ENCODE measurements at places on chromosomes 4 and X.

DNA sequence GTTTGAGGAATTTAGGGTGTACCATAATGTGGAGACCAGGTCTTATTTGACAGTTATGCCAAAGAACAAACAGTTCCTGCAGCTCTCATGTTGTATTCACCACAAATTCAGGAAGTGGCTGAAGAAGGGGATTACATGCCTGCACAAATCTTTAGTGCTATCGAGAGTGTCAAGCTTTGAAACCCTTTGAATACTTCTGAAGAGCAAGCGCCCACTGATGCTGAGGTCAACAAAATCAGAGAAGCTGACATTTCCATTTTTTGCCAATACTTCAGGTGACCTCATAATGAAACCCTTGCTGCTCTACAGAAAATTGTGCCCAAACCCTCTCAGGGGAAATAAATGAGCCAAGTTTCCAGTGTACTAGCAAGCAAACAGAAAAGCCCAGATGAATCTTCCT, 28.4 kb downstream of the PAK3 start:
- no peak for DNase-seq

DNA sequence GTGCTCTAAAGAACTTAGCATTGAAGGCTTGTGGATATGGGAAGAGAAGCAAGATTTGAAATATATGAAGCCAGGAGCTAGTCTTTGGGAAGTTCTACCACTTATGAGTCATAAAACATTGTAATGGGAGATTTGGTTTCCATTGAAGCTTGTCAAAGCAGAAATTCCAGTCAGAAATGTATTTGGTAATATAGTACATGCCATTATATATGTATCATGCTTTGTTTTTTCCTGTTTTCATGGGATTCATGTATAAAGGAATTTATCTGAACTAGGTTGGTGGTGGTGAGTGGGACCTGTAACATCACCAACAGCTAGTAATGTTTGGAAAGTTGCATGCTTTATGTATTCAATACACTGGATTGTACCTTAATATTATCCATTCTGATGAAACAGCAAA, 14.6 kb upstream of the DCAF8L2 start:
- no peak for DNase-seq

- DNase-seq = no peak
Measured at GRCh38 chr4:92600638-92601037, 296.9 kb downstream of the GRID2 start.

DNA sequence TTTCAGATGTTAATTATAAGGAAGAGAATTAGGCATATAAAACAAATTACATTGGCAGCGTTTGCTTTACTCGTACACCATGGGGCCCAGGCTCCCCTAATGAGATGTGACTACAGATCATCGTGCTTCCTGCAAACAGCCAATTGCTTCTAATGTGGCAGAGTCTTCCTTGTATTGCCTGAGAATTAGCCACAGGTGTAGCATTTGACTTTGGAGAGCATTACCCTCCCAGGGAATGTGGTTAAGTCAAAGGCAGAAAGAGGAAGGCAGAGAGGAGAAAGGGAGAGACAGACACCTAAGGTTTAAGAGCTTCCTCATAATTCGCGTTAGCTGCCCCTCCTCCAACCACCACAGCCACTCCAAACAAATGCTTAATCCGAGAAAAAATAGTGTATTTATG, 97.0 kb downstream of the MID1IP1 start:
- no peak for DNase-seq

DNA sequence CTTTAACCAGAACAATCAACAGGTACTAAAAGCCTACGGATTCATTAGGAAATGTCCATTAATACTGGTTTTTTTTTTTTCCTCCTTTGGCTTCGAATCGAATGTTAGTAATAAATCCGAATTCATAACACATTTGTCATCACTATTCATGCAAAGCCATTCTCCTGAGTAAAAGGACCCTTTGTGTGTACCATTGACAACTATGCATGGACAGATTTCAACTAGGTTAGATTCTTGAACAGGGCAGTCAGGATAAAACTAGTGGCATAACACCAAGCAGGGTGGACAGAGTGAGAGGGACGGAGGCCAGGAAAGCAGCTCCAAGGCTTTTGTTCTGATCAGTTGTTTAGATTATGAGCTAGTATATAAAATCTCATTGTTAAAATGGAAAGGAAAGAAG, 1722.0 kb upstream of the TENM3 start:
- no peak for DNase-seq

DNA sequence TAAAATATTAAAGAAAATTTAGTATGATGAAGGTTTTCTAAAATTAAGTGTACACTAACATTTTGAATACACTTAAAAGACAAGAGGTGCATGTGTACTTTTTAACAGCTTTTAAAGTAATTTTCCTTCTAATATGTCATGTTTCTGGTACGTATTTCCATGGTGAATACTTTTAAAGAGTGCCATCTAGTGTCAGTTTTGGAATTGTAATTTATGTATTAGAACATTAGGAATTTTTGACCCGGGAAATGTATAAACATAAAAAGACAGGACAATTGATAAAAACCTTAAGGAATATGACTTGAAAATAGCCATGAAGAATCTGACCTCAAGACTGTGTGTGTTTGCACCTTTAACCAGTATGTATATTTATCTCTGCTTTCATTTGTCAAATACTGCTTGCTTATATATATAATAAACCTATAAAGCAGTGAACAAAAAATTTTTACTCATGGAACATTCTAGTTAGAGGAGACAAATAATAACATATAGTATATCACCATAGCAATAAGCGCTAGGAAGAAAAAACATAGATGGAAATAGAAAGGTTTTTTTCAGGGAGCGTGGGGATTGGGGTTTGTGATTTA, 7.2 kb downstream of the GSTCD start:
- DNase-seq = no peak

DNA sequence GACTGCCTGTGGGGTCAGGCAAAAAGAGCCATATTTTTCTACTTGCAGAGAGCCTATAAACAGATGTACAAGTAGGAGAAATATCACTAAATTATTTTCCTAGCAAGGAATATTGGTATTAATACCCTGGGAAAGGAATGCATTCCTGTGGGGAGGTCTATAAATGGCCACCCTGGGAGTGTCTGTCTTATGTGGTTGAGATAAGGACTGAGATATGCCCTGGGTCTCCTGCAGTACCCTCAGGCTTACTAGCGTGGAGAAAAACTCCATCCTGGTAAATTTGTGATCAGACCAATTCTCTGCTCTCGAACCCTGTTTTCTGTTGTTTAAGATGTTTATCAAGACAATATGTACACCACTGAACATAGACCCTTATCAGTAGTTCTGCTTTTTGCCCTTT, 35.4 kb downstream of the C4orf33 start:
- DNase-seq = no peak

DNA sequence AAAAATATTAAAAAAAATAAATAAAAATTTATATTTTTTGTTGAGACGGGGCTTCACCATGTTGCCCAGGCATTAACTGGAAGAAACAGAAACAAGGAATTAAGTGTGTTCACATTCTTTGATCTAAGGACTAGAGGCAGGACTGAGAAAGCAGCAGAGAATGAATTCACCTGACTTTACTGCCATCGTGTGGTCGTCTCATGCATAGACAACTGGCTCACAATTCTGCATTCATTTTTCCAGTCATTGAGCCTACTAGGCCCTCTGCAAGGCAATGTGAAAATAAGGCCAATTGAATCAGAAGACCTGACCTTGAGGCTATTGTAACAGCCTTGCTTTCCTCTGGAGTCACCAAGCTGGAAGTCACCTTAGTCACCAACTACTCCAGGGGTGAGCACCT, 37.4 kb downstream of the LHFPL1 start:
- no peak for DNase-seq

GRCh38 chr4:149370785-149371420, 444.7 kb downstream of the IQCM start:
- no peak for DNase-seq

GRCh38 chr4:30959781-30960485, 239.8 kb downstream of the PCDH7 start:
- no peak for DNase-seq

DNA sequence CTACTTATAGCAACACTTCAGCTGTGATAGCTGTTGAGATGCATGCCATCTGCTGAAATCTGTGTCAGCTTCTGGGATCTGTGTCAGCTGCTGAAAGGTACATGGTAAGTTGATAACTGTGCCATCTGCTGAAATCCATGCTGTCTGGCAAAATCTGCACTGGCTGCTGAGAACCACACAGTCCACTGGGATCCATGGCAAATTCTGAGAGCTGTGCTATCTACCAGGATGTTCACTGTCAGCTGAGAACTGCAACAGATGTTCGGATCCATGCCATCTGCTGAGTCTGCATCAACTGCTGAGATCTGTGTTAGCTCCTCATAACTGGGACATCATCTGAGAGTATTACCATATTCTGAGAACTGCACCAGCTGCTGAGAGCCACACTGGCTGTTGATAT, 430.5 kb upstream of the POU3F4 start:
- no peak for DNase-seq

GRCh38 chr4:70666369-70666768, at the start of gene JCHAIN:
Gene JCHAIN (minus strand): TSS chr4:70666508. CDS start chr4:70666490, 18 bp downstream.
- DNase-seq = no peak

- DNase-seq = no peak
Measured at GRCh38 chr4:68416591-68416990, 30.7 kb upstream of the TMPRSS11E start.

DNA sequence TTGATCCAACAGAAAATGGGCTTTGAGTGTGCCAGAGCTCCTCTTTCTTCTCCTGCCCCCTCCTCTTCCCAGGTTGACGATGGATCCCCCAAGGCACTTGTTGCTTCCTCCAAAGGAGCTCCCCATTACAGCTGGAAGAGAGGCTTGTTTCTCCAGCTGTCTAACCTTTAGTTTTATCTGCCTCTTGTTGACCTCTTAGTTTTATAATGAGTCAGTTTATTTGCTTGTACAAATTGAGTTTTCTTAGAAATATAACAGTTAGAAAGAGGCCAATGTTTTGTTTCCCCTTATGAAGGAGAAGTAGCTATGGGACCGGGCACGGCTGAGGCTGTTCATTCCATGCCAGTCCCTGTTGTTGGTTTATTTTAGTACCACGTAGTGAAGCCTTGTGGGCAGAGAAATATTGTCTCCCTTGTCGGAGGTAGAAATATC, 158.2 kb downstream of the SPRY1 start:
- DNase-seq = no peak
